ENCODE measurements at places on chromosomes 1 and 21.

DNA sequence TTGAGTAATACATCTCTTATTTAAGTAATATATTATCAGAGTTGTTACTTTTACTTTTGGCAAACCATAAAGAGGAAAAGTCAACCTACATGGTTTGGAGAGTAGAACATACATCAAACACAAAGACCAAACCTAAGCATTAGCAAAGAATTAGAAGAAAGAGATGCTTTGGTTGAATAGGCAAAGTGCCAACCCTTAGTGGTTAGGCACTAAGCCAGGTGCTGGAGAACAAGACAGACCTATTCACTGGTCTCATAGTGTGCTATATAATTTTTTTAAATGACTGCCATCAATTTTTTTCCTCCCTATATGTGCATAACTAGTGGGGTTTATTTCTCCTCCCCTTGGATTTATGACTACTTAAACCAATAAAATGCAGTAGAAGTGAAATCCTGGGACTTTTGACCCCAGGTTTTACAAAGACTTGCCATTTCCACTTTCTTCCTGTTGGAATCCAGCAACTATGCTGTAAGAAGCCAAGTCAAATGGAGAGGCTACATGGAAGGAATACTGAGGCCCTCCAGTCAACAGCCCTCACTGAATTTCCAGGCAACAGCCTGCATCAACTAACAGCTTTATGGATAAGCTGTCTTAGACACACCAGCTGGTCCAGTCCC, 69.8 kb upstream of the HAO2 start:
- no peak for DNase-seq

GRCh38 chr1:41704196-41704595, 214.5 kb downstream of the HIVEP3 start:
- DNase-seq: no peak

DNA sequence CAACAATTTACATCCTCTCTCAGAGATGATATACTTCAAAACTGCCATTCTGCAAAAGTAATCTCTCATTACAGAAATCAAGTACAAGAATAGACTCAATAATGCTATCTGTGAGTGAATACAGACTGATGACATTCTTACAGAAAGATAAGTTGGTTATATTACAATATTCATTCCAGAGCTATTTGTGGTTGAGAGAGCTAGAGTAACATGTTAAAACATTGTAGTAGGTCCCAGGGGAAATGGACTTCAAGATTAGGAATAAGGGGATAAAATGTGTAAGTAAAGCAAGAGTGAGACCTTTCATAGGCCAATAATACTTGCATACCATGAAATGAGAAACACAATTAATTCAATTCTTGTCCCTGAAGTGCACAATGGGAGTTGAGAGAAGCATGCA, 1.5 kb downstream of the F13B start:
- DNase-seq: no peak

DNA sequence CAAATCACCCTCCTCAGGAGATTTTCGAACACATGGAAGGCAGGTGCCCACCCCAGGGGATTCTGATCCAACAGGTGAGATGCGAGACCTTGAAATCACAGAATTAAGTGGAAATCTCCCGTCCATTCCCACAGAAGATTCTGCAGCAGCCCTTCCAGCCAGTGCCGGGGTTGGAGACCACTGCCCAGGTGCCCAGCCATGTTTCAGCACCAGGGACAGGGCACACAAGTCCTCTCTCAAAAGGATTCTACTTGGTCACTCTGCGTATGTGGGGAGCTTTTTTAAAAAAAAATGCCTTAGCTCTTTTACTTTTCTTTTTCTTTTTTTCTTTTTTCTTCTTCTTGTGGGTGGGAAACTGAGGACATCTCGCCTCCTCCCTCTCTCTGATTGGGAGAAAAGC, 80.7 kb downstream of the VWA5B1 start:
- no peak for DNase-seq

DNA sequence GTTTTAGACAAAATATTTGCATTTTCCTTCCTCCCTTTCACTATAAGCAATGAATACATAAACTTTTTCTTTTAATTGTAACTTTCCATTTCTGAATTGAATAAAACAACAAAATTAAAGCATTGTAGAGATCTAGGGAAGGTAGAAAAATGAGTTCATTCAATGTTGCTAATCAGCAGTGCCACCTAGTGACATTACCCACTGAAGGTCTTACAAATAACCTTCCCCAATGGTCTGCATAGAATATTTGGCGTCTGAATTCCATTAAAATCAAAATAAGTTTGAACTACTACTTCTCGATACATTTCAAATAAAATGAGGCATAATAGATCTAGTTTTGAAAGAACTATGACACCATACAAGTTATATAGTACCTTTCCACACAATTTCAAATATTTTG, 19.6 kb downstream of the FH start:
- DNase-seq: no peak

Measured in central memory CD4-positive, alpha-beta T cell (primary cell).